ENCODE measurements at places on chromosomes 12 and 14. TPM values are rescaled to one million over a fixed set of nuclear protein-coding genes. Genes with fewer than 3 reads are reported as not detected.

DNA sequence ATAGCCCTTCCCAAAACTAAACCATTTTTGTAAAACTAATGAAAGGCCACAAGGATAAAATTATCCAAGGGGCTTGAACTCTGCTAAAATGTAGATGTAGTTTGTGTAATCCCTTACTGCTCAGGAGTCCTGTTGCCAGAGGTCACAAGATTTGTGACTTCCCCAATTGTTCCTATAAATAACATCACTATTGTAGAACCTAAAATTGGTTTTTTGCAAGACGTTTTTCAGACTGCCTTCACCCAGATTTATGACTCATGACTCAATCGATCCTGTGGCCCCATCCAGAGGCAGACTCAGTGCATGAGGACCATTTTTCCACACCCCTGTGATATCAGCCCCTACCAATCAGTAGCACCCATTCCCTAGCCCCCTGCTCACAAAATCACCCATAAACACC is 61.5 kb upstream of the RASSF8 start:
- H3K27ac ChIP-seq: no peak overlapping the region
- no peak for DNase-seq
- H3K27me3 ChIP-seq: no peaks in the 10 kb centered on the region
- no peak overlapping the region for H3K4me3 ChIP-seq
- no peaks in the 10 kb centered on the region for H3K4me1 ChIP-seq

DNA sequence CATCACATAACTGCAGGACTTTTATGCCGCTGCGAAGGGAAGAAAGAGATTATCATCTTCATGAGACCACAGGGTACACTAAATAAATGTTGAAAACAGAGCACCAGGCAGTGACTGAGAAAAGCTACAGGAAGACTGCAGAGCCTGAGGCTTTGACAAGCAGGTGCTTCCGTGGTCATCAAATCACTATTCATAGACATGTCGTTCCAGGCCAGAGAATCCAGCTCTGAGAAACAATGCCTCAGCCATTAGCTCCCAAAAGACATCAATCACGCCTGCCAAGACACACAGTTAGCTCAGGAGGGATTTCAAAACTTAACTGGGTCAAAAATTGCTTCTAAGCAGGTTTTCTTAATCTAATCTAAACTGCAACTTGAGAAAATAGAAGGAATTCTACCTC is 47.2 kb upstream of the GARIN6 start:
- no peaks in the 10 kb centered on the region for H3K4me1 ChIP-seq
- H3K36me3 ChIP-seq: no peaks in the 10 kb centered on the region
- H3K4me3 ChIP-seq: no peak overlapping the region
- no peak overlapping the region for H3K27ac ChIP-seq
- no peaks in the 10 kb centered on the region for H3K27me3 ChIP-seq

DNA sequence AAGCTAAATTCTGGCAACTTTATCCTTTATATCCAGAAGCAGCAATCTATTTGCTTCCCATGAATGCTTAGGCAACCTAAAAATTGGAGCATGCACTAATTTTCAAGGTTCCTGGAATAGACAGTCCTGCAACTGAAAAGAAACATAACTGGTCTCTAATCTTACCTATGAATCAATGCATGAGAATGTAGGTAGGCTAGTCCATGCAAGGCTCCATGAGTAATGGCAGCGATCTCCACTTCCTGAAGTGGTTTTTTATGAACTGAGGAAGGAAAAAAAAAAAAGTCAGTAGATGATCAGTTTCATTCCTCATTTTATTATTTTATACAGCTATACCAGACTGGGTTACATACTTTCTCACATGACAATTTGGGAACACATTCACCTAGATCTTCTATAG is 102.0 kb downstream of the PEBP1 start:
- no peak overlapping the region for H3K27ac ChIP-seq
- H3K36me3 ChIP-seq: peaks cover 56% of the 10 kb centered on the region
- DNase-seq: no peak
- no peaks in the 10 kb centered on the region for H3K4me1 ChIP-seq

DNA sequence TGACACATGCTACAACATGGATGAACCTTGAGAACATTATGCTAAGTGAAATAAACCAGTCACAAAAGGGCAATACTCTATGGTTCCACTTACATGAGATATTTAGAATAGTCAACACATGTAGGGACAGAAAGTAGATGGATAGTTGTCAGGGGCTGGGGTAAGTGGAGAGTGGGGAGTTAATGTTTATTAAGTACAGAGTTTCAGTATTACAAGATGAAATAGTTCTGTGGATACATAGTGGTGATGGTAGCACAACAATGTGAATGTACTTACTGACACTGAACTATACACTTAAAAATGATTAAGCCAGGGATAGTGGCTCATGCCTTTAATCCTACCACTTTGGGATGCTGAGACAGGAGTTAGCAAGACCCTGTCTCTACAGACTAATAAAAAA is 8.7 kb downstream of the NUP107 start:
- no peak overlapping the region for H3K4me3 ChIP-seq
- no peaks in the 10 kb centered on the region for H3K27me3 ChIP-seq
- no peak for DNase-seq
- no peak overlapping the region for H3K27ac ChIP-seq
- no peaks in the 10 kb centered on the region for H3K4me1 ChIP-seq

DNA sequence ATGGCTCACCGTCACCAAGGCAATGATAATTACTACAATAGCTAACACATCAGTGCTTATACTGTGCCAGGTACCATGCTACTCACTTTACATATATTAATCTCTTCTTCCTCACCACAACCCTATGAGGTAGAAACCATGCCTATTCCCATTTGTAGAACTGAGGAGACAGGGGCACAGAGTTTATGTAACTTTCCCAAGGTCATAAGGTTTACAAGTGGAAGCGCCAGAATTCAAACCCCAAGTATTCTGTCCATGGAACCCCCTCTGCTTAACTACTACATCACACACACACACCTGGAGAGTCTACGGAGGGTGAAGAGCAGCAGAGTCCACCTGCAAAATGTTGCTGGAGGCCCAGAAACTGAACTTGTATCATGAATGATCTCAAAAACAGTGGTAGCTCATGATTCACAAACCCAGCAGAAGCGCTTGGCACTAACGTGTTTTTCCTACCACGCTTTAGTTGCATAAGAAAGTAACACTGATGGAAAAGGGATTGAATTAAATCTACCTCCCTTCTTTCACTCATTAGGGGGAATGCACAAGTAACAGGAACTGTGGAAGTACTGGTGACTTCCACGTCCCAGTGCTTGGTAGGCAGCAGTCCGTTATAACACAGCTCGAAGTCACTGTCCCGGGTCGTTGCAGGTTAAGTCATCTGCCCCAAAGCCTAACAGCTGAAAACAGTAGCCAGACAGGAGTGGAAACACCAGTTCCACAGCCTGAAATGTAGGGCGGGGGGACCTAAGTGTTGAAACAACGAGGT is 2.0 kb downstream of the ITPR2 start:
- no peaks in the 10 kb centered on the region for H3K27me3 ChIP-seq
- peak overlapping the region; percentile 86 for H3K4me3 ChIP-seq
- peaks cover 11% of the 10 kb centered on the region for H3K4me1 ChIP-seq
- no peaks in the 10 kb centered on the region for H3K36me3 ChIP-seq
- H3K27ac ChIP-seq: no peak overlapping the region

GRCh38 chr14:73700325-73700724 is 13.9 kb downstream of the PNMA1 start:
- no peak overlapping the region for H3K4me3 ChIP-seq
- H3K36me3 ChIP-seq: peaks cover 9% of the 10 kb centered on the region
- no peak overlapping the region for H3K27ac ChIP-seq
- no peaks in the 10 kb centered on the region for H3K4me1 ChIP-seq
- no peaks in the 10 kb centered on the region for H3K27me3 ChIP-seq

GRCh38 chr14:70697701-70698100 is 56.0 kb downstream of the TTC9 start:
- H3K4me1 ChIP-seq: no peaks in the 10 kb centered on the region
- H3K27ac ChIP-seq: no peak overlapping the region
- H3K4me3 ChIP-seq: no peak overlapping the region
- no peaks in the 10 kb centered on the region for H3K27me3 ChIP-seq

- no peaks in the 10 kb centered on the region for H3K36me3 ChIP-seq
- no peak for DNase-seq
- no peaks in the 10 kb centered on the region for H3K27me3 ChIP-seq
- no peaks in the 10 kb centered on the region for H3K4me1 ChIP-seq
- H3K27ac ChIP-seq: no peak overlapping the region
Measured at GRCh38 chr14:104119119-104119487, 19.3 kb upstream of the KIF26A start.

GRCh38 chr12:105085501-105085900 is 1.2 kb upstream of the ALDH1L2 start:
- peaks cover 9% of the 10 kb centered on the region for H3K4me1 ChIP-seq
- peaks cover 6% of the 10 kb centered on the region for H3K27me3 ChIP-seq
- no peak for DNase-seq
- no peak overlapping the region for H3K4me3 ChIP-seq

DNA sequence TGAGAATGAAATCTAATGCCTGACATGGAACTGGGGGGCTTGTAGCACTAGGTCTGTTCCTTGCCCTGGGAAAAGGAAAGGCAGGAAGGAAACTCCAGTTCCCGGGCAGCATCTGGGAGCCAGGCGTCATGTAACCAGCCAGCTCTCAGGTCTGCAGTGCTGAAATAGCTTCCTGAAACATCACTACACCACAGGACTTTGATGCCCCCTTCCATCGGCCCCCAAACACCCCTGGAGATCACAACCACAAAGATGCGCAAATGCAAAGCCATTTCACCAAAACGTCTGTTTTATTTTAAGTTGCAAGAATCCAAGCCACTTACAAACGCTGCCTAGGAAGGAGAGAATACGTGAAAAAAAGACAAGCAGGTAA is 40.9 kb downstream of the KCTD10 start:
- no peak overlapping the region for H3K4me3 ChIP-seq
- no peaks in the 10 kb centered on the region for H3K36me3 ChIP-seq
- no peak overlapping the region for H3K27ac ChIP-seq
- no peaks in the 10 kb centered on the region for H3K27me3 ChIP-seq

GRCh38 chr12:128313931-128314330 is 47.0 kb downstream of the TMEM132C start:
- no peak overlapping the region for H3K27ac ChIP-seq
- H3K27me3 ChIP-seq: no peaks in the 10 kb centered on the region
- no peak for DNase-seq
- no peak overlapping the region for H3K4me3 ChIP-seq
- H3K4me1 ChIP-seq: no peaks in the 10 kb centered on the region

DNA sequence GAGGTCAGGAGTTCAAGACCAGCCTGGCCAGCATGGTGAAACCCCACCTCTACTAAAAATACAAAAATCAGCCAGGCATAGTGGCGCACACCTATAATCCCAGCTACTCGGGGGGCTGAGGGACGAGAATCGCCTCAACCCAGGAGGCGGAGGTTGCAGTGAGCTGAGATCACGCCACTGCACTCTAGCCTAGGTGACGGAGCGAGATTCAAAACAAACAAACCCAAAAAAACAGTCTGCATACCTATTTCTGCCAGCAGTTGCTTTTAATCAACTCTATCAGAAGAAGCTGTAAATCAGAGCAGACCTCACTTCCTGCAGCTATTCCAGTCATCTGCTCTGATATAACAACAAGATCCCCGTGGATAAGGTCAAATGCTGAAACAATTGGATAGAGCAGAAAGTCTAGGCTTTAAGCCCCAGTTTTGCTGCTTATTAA is 50.5 kb downstream of the LIMA1 start:
- no peaks in the 10 kb centered on the region for H3K27me3 ChIP-seq
- no peak for DNase-seq
- H3K27ac ChIP-seq: no peak overlapping the region
- H3K36me3 ChIP-seq: peaks cover 24% of the 10 kb centered on the region
- peaks cover 20% of the 10 kb centered on the region for H3K4me1 ChIP-seq
- no peak overlapping the region for H3K4me3 ChIP-seq

GRCh38 chr14:40115583-40115982 is 683.4 kb upstream of the FBXO33 start:
- H3K36me3 ChIP-seq: no peaks in the 10 kb centered on the region
- H3K4me3 ChIP-seq: no peak overlapping the region
- DNase-seq: no peak
- no peaks in the 10 kb centered on the region for H3K4me1 ChIP-seq
- no peak overlapping the region for H3K27ac ChIP-seq
- no peaks in the 10 kb centered on the region for H3K27me3 ChIP-seq

DNA sequence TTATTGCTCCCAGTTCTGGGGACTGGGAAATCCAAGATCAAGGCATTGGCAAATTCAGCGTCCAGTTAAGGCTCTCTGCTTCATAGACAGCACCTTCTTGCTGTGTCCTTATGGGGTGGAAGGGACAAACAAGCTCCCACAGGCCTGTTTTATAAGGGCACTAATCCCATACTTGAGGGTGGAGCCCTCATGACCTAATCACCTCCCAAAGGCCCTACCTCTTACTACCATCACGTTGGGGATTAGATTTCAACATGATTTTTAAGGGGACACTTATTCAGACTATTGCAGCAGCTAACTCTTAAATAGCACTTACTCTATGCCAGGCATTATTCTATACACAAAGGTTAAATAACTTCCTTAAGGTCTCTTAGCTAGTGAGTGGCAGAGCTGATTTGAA is 17.3 kb downstream of the TOGARAM1 start:
- peaks cover 26% of the 10 kb centered on the region for H3K4me1 ChIP-seq
- H3K27me3 ChIP-seq: no peaks in the 10 kb centered on the region
- no peak overlapping the region for H3K4me3 ChIP-seq
- peak overlapping the region; percentile 20 for H3K27ac ChIP-seq

- no peak for DNase-seq
- H3K4me1 ChIP-seq: no peaks in the 10 kb centered on the region
- H3K36me3 ChIP-seq: no peaks in the 10 kb centered on the region
- H3K27ac ChIP-seq: no peak overlapping the region
- no peaks in the 10 kb centered on the region for H3K27me3 ChIP-seq
Measured at GRCh38 chr12:52263761-52264434, 10.5 kb upstream of the KRT86 start.

DNA sequence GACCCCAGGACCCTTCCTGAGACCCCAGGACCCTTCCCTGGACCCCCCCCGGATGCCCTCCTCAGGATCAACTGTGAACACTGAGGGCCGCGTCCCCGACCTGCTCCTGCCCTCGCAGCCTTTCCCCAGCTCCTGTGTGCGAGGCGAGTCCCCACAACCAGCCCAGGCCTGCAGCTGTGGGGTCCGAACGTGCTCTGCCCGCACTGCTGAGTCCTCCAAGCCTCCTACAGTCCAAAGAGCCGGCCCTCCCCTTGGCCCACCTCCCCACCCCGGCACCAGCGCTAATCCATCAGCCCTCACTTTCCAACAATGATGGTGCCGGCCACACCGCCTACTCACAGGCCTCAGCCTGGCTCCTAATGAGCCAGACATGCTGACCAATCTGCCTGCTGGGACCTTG is 26.2 kb upstream of the ANKLE2 start:
- no peaks in the 10 kb centered on the region for H3K27me3 ChIP-seq
- no peaks in the 10 kb centered on the region for H3K4me1 ChIP-seq
- H3K36me3 ChIP-seq: peaks cover 76% of the 10 kb centered on the region
- H3K27ac ChIP-seq: no peak overlapping the region
- H3K4me3 ChIP-seq: no peak overlapping the region

SERPINA10 gene
- total RNA-seq: not detected

EGLN3 gene
- 6.7 TPM for total RNA-seq

HOXC6 gene
- total RNA-seq: 5.2 TPM

TMEM52B gene
- not detected for total RNA-seq

SLC5A8 gene
- total RNA-seq: not detected

SERPINA12 gene
- total RNA-seq: not detected

CHST11 gene
- 1.6 TPM for total RNA-seq
